Tracheal epithelial cell (primary cell): ENCODE measurements at places on chromosomes 2 and 18. TPM values are rescaled to one million over a fixed set of nuclear protein-coding genes. Genes with fewer than 3 reads are reported as not detected.

C2orf81 gene
- 0.64 and 0.72 TPM in 2 replicates for total RNA-seq

EGR4 gene
- total RNA-seq = not detected in 2 replicates

NCKAP1 gene
- total RNA-seq = 246 and 332 TPM in 2 replicates

RAPGEF4 gene
- 0.64 and 1.4 TPM in 2 replicates for total RNA-seq

CXCR4 gene
- 0.48 TPM in 1 of 2 replicates, not detected in the other for total RNA-seq

ACTG2 gene
- total RNA-seq = not detected in 2 replicates

GPR35 gene
- 0.24 and 0.85 TPM in 2 replicates for total RNA-seq

SGO2 gene
- 0.64 and 0.72 TPM in 2 replicates for total RNA-seq

C2orf78 gene
- total RNA-seq = not detected in 2 replicates
